ENCODE measurements at places on chromosomes 4 and X. TPM values are rescaled to one million over a fixed set of nuclear protein-coding genes. Genes with fewer than 3 reads are reported as not detected.

The NPY5R gene
- 7.2 TPM for total RNA-seq

The BEX5 gene
- not detected for total RNA-seq

The PHEX gene
- not detected for total RNA-seq

The PDZD4 gene
- 0.75 TPM for total RNA-seq

The SPANXN4 gene
- not detected for total RNA-seq

The AREG gene
- 55.6 TPM for total RNA-seq

The GAGE12E gene
- not detected for total RNA-seq

The L1CAM gene
- 1.1 TPM for total RNA-seq

The GRID2 gene
- not detected for total RNA-seq

The DUSP21 gene
- not detected for total RNA-seq

The CT55 gene
- not detected for total RNA-seq

The NDUFA1 gene
- 50.7 TPM for total RNA-seq

The HSFX4 gene
- not detected for total RNA-seq

The RASL11B gene
- total RNA-seq: 2.4 TPM

The TMPRSS11F gene
- not detected for total RNA-seq

The NUP62CL gene
- total RNA-seq: not detected

The CD38 gene
- total RNA-seq: 10.2 TPM

The SLIT2 gene
- 16.7 TPM for total RNA-seq
